Hindlimb muscle (tissue), 1 donor: ENCODE measurements at places on chromosomes 1 and 21. TPM values are rescaled to one million over a fixed set of nuclear protein-coding genes. Genes with fewer than 3 reads are reported as not detected.

TACSTD2 gene
- 1.4 TPM for polyA plus RNA-seq

LYST gene
- polyA plus RNA-seq, result 5.8 TPM

NECAP2 gene
- polyA plus RNA-seq, result 40.8 TPM

SPRR4 gene
- polyA plus RNA-seq, result not detected

CHI3L2 gene
- polyA plus RNA-seq, result not detected

GRCh38 chr1:168613038-168613451 lies 36.6 kb downstream of the XCL1 start:
- DNase-seq, result no peak

DNA sequence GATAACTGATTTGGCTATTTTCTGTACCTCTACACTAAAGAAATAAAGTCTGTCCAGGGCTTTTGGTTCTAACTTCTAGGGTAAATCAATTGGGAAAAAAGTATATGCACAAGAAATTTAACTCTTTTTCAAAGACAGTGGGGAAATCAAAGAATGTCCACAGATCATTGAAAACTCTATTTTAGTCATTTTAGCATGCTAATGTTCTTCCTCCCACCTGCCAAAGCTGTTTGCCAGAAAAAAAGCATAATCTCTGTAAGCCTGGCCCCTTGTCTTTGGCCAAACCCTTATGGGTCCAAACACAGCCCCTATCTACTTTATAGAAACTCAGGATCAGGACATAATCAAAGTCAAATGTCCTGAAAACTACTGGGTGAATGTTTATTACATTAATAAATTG lies 302.2 kb upstream of the ESRRG start:
- DNase-seq, result no peak

GRCh38 chr1:231855361-231855760 lies 228.8 kb downstream of the DISC1 start:
- DNase-seq, result no peak

DNA sequence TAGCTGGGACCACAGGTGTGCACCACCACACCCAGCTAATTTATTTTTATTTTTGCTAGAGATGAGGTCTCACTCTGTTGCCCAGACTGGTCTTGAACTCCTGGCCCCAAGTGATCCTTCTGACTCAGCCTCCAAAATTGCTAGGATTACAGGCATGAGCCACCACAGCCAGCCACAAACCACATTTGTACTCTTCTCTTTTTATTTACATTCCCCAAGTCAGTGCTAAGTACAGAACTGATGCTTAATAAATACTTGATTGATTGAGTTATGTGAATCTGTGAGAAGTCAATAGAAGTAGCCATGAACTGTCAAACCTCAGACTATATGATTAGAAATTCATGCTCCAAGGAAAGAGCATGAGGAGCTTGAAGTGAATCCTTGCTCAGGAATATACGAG lies 48.5 kb upstream of the S1PR1 start:
- no peak for DNase-seq

GRCh38 chr21:39968010-39968409 lies 100.8 kb downstream of the PCP4 start:
- no peak for DNase-seq

- DNase-seq, result no peak
Measured at GRCh38 chr1:48430832-48431231, 41.2 kb downstream of the SPATA6 start.
